H9 (cell line): ENCODE measurements at places on chromosomes 7 and 10.
A peak's percentile ranks its signal among the peaks of the same experiment; 100 is the strongest.

GRCh38 chr10:93871671-93872204 lies 22.0 kb upstream of the SLC35G1 start:
- H3K4me3 ChIP-seq = no peak overlapping the region
- no peak for DNase-seq
- peaks cover 4% of the 10 kb centered on the region; the same call in 1 of the 2 replicates for H3K4me1 ChIP-seq

- no peak overlapping the region for H3K27ac ChIP-seq
- H3K36me3 ChIP-seq = peaks cover 3% of the 10 kb centered on the region; the same call in 2 of the 3 replicates
- no peak for DNase-seq
- no peak overlapping the region for H3K4me3 ChIP-seq
These were observed 335.3 kb downstream of the GLRX3 start for GRCh38 chr10:130471486-130471885.

DNA sequence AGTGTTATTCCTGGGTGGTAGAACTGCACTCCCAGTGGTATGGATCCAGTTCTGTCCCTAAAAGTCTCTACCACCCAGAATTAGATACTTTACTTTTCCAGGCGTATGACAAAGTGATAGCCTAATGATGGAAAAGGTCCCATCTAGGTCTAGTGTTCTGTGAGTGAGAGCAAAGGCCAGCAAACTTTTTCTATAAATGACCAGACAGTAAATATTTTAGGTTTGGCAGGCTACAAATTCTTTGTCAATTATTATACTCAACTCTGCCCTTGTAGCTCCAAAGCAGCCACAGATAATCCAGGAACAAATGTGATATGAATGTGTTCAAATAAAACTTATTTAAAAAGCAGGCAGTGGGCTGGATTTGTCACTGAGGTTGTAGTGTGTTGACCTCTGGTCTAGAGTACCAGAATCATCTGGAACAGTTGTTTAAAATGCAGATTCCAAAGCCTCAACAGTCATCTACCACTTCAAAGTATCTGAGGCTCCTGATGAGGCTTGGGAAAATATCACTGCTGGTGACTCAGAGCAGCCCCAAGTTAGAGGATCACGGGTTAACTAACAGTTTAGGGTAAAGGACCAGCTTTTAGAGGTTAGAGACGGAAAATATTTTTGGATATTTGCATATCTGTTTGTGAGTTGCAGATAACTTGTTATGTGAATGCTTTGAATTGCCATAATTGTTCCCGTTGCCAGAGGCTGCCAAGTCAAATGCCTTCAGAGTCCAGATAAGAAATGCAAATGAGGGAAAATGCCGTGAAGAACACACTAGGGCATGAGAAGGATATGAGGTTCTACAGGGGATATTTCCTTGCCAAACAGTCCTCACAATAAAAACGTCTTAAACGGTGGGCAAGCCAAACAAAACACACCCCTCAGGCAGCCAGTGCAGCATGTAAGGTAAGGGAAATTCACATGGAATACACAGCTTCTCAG lies 19.4 kb downstream of the NRAP start:
- no peak for DNase-seq
- no peaks in the 10 kb centered on the region for H3K4me1 ChIP-seq
- no peak overlapping the region for H3K4me3 ChIP-seq
- no peaks in the 10 kb centered on the region for H3K36me3 ChIP-seq

DNA sequence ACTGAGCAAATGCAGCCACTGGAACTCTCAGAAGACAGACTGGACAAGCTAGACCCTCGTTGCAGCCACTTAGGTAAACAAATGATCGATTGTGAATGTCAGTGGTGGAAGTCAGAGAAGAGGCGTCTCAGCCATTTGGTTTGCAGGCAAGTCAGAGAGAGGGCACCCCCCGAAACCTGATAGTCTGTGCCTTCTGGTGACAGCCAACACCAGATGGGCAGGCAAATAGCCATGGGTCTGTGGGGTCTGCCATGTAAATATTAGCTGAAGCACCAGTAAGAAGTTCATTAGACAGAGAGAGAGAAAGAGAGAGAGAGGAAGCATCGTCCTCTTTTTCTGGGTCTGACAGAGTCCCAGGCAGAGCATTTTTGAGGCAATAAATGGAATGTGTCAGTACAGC lies 5.4 kb downstream of the PPP1R17 start:
- H3K27me3 ChIP-seq = no peaks in the 10 kb centered on the region
- no peak for DNase-seq
- H3K4me1 ChIP-seq = peaks cover 18% of the 10 kb centered on the region; the same call in 1 of the 2 replicates
- no peak overlapping the region for H3K4me3 ChIP-seq

- no peak for DNase-seq
- no peaks in the 10 kb centered on the region for H3K4me1 ChIP-seq
- no peak overlapping the region for H3K4me3 ChIP-seq
- no peak overlapping the region for H3K27ac ChIP-seq
- no peaks in the 10 kb centered on the region for H3K27me3 ChIP-seq
- H3K36me3 ChIP-seq = no peaks in the 10 kb centered on the region
These were observed 35.4 kb upstream of the NPFFR1 start for GRCh38 chr10:70319183-70319582.

- H3K36me3 ChIP-seq = no peaks in the 10 kb centered on the region
- no peaks in the 10 kb centered on the region for H3K4me1 ChIP-seq
- peaks cover 98% of the 10 kb centered on the region for H3K27me3 ChIP-seq
- no peak overlapping the region for H3K4me3 ChIP-seq
- no peak overlapping the region for H3K27ac ChIP-seq
These were observed 414 bp downstream of the HOXA2 start for GRCh38 chr7:27101957-27102580.

GRCh38 chr7:34208878-34209621 lies 303.7 kb downstream of the BMPER start:
- no peak overlapping the region for H3K4me3 ChIP-seq
- DNase-seq = no peak
- H3K27ac ChIP-seq = no peak overlapping the region
- no peaks in the 10 kb centered on the region for H3K36me3 ChIP-seq

DNA sequence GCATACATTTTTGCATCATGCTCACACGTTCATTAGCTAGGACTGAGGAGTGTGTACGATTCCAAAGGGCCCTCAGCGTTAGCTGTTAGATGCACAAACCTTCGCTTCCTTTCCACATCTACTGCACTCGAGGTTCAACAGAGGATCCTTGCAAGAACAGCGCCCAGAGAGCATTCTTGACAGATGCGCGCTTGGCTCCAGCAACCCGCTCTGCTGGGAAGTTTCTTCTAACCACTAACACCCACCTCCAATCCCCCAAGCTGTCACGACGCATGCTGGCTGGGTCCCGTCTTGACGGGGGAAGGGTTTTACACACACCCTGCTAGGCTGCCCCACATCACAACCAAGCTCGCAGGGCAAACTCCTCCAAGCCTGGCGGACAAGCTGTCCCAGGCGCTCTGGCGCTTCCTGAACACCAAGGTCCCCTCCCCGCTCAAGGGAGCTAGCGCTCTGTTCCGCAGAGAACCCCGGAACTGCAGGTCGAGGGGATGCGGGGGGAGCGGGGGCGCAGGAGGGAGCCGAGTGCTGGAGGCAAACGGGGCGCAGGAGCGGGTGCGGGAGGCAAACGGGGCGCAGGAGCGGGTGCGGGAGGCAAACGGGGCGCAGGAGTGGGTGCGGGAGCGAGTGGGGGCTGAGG lies 653 bp upstream of the ADRB1 start:
- H3K4me3 ChIP-seq = peak overlapping the region; percentile 69
- H3K27me3 ChIP-seq = peaks cover 32% of the 10 kb centered on the region
- peak; percentile 61 for DNase-seq
- no peaks in the 10 kb centered on the region for H3K4me1 ChIP-seq
- no peaks in the 10 kb centered on the region; the same call in 2 of the 3 replicates for H3K36me3 ChIP-seq

DNA sequence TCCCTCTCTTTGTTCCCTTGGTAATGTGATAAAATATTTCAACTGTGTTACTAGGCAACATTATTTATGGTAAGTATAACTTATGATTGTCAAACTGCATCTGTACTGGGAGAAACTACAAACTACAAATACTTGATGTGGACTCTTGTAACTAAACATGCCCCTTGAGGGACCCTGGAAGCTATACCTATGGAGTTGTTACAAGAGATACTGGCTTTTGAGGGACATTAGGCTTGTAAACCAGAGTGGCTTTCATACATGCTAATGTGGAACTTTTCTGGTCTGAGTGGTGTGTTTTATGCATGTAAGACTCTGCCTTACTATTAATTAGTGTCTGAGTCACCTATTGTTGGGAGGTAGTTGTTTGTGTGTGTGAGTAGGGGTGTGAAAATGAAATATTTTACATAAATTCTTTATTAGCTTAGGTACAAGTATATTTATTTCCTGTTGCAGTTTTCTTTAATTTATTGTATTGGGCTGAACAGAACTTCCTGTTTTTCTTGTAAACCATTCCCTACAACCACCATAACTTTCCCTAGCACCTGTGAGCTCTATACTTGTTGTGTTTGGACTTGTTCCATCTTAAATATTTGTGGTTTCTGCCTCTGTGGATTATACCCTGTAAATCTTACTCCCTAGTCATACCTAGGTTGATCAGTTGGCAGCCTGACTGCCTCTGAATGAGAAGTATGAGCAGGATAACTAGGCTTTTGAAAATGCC lies 49.8 kb downstream of the STK31 start:
- H3K4me1 ChIP-seq = no peaks in the 10 kb centered on the region; the same call in 1 of the 2 replicates
- H3K36me3 ChIP-seq = no peaks in the 10 kb centered on the region
- no peak overlapping the region for H3K4me3 ChIP-seq
- H3K27ac ChIP-seq = no peak overlapping the region
- H3K27me3 ChIP-seq = no peaks in the 10 kb centered on the region

- no peak for DNase-seq
- H3K27ac ChIP-seq = no peak overlapping the region
- no peaks in the 10 kb centered on the region for H3K4me1 ChIP-seq
- H3K27me3 ChIP-seq = no peaks in the 10 kb centered on the region; the same call in 1 of the 2 replicates
- H3K4me3 ChIP-seq = no peak overlapping the region
- H3K36me3 ChIP-seq = no peaks in the 10 kb centered on the region
These were observed 12.7 kb downstream of the FZD1 start for GRCh38 chr7:91276909-91277308.
